Stimulated activated CD8-positive, alpha-beta memory T cell treated with anti-CD3 and anti-CD28 coated beads, Interleukin-15, amount 100 ng/mL, for 24 hours (primary cell): ENCODE measurements at places on chromosomes 16 and 17.

DNA sequence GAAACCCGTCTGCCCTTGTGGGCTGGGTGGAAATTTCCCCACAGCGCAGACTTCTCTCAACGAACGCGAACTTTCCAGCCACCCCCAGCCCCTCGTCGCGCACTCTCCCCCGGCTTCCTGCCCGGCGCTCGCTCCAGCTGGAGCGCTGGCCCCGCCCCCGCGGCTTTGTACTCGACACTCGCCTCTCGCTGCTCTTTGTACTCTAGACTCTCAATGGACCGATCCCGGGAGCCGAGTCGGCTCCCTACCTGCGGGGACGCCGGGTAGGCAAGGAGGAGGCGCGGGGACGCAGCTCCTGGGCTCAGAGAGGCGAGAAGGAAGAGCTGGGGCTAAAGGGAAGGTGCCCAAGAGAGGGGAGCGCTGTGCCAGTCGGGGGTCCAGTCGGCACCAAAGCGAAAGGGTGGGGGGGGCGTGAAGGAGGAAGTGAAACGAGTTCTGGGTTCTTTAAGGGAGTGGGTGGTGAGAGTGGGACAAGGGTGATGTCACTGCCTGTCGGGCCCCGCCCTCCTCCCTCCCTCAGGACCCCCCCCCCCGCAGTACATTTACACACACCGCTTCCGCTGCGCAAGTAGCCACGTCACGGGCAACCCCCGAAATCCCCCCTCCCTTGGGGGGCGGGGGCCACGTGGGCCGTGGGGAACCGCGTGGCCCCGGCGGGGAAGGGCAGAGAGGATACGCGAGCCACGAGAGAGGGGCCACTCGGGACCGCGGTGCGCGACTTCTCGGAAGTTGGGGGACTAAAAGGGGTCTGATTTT is 9.7 kb downstream of the KDM6B start:
- peak; percentile 76 for DNase-seq

DNA sequence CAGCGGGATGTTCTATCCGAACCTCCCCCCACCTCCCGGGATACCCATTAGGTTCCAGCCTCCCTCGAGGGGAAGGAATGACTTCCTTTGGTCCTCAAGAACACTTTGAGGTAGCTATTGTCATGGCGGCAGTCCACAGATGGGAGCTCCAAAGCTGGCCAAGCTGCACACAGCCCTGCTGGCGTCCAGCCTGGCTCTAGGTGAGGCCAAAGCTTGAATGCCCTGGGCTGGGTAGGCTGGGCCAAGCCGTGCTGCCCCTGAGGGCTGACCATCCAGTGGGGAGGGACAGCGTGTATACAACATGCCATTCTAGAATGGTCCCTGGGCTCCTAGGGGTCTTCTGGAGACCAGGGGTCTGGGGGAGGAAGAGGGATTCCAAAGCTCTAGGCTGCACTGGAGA is 43.5 kb downstream of the PEMT start:
- DNase-seq, result no peak

DNA sequence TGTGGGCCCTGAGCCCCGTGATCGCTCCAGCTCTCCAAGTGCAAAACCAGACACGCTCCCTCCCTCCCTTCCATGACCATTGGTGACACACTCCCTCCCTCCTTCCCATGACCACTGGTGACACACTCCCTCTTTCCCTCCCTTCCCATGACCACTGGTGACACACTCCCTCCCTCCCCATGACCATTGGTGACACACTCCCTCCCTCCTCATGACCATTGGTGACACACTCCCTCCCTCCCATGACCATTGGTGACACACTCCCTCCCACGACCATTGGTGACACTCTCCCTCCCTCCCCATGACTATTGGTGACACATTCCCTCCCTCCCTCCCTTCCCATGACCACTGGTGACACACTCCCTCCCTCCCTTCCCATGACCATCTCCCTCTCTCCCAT is 56.3 kb downstream of the LMF1 start:
- DNase-seq, result no peak

DNA sequence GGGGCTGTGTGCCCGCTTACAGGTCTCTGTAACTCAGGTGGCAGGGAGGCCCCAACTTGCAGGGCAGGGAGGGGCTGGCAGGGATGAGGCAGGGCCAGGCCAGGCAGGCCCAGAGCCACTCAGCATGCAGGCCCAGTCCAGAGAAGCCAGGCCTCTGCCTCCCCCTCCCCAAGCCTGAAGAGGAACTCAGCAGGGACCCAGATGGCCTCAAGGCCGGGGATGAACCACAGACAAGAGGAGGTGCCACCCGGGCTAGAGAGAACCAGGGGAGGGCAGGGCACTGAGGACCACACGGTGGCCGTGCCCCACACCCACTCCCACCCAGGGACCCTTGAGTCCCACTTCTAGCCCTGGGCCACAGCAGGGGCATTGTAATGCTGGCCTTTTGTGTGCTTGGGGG is 29.8 kb upstream of the EIF1 start:
- DNase-seq, result no peak

DNA sequence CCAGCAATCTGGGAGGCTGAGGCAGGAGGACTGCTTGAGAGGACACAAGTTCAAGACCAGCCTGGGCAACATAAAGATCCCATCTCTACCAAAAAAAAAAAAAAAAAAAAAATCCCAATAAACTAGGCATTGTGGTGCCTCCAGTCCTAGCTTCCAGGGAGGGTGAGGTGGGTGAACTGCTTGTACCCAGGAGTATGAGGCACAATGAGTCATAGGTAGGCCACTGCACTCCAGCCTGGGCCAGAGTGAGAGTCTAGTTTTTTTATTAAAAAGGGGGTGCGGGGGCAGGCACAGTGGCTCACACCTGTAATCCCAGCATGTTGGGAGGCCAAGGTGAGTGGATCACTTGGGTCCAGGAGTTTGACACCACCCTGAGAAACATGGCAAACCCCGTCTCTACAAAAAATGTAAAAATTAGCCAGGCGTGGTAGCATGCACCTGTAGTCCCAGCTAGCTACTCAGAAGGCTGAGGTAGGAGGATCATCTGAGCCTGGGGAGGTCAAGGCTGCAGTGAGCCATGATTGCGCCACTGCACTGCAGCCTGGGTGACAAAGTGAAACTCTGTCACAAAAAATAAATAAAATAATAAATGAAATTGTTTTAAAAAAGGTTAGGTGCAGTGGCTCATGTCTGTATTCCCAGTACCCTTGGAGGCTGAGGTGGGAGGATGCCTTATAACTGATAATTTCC is 7.8 kb upstream of the CHST6 start:
- no peak for DNase-seq

DNA sequence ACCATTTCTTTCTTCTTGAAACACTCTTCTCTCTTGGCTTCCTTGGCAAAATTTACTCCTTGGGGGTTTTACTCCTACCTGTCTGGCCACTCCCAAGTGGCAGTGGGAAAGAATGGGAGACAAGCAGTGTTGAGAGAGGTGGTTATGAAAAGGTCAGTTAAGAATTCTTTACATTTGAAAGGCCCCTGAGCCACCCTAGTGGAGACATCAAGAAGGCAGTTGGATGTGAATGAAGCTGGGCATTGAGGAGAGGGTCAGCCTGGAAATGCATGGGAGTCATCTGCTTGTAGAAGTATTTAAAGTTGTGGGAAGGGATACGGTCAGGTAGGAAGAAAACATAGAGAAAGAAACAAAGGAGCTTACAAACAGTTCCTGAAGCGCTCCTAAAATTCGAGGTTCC is 42.3 kb upstream of the CCNF start:
- no peak for DNase-seq

DNA sequence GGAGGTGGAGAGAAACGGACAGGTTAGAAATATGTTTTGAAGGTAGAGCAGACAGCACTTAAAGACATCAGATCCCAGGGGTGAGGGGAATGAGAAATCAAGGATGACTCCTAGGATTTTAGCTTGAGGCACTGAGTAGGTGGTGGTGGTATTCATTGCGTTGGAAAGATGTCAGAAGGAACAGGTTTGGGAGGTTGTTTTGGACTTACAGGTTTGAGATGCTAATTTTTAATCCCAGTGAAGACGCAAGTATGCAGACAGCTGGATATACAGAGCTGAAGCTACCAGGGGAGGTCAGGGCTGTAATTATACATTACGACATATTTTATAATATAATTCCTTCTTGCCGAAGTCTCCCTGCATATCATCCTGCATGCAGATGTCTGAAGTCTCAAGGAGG is 433.3 kb downstream of the XYLT1 start:
- DNase-seq, result no peak

- no peak for DNase-seq
Measured at GRCh38 chr17:40854175-40854814, 12.7 kb downstream of the KRT12 start.

DNA sequence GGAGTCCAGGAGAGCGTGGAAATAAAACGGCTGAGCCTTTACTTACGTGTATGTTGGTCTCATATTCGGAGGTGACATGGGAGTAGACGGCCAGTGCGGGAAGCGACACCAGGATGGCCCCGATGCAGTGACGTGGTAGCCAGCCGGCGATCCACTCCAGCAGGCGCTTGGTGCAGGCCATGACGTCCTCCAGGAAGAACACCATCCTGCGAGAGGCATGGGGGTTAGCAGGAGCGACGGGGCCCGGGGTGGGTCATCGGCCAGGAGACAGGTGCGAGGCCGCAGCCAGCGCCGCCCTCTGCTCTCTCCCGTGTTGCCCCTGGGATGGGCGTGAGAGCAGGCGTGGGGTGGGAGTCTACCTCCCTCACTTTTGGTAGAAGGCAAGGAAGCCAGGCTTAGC is 98.6 kb upstream of the CREBBP start:
- DNase-seq, result no peak

DNA sequence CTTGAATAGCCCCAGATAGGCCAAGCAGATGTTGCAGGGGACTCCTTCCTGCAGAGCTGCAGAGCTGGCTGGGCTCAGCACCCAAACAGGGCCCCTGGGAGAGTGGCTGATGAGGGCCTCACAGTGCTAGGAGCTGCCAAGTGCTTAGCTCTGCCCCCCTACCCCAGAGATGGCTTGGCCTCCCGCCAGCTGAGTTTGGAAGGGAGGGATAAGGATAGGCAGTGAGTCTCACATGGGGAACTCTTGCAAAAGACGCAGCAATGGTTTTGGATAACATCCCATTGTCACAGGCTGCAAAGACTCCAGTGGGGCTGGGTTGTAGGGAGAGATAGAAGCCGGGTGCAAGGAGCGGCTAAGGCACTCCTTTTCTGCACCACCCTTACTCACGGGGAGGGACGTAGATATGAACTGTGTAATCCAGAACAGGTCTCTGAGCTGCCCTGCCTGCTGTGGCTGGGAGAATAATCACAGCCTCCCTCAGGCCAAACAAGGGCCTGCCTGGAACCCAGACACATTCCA is 52.9 kb upstream of the MAF start:
- no peak for DNase-seq

- DNase-seq, result no peak
Measured at GRCh38 chr17:7080456-7081041, 498 bp upstream of the CLEC10A start.

DNA sequence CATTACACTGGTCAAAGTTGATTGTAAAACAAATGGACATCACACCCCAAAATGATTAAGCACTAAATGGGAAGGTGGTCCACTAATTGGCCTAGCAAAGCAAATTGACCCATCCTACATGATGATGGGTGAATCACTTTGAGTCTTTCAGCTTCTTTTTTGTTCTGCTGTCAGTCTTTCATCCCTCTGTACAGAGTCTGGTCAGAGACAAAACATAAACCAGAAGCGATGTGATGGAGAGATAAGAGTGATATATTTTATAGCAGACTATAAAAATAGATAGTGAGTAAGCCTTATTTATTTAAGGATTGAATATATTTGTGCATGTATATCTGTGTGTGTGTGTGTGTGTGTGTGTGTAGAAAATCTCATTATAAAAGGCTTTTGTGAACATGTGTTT is 618.4 kb upstream of the SOX9 start:
- DNase-seq, result no peak

DNA sequence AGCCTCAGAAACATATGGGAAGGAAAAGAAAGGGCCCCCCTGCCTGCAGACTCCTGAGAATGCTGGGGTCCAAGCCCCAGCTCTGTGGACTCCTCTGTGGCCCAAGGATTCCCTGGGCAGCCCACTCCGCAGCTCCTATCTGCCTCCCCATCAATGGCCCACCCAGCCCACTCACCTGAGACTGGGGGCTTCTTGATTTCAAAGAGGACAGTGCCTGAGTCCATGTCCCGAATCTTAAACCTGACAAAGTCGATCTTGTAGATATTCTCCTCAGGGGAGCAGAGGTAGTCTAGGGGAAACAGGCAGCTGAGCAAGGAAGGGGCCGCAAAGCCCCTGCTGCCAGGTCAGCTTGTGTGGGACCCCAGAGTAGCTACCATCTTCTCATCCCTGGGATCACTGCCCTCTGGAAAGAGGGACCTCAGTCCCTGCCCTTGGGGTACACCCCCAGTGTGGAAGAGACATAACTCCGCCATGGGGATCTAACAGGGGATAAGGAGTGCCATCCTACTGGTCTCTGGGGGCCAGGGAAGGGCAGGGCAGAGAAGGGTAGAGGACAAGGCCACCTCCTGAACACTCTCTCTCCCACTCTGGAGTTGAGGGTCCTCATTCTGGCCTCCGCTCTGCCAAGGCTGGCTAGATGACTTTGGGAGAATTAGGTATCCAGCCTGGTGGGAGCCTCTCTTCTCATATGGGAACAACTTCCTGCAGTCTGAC is 3.9 kb downstream of the UNC119 start:
- no peak for DNase-seq

- DNase-seq, result no peak
Measured at GRCh38 chr16:68596266-68596665, 48.8 kb upstream of the CDH3 start.

- no peak for DNase-seq
Measured at GRCh38 chr17:4811471-4811870, 4.5 kb downstream of the PLD2 start.

- no peak for DNase-seq
Measured at GRCh38 chr17:70107441-70107840, 32.4 kb downstream of the KCNJ16 start.

DNA sequence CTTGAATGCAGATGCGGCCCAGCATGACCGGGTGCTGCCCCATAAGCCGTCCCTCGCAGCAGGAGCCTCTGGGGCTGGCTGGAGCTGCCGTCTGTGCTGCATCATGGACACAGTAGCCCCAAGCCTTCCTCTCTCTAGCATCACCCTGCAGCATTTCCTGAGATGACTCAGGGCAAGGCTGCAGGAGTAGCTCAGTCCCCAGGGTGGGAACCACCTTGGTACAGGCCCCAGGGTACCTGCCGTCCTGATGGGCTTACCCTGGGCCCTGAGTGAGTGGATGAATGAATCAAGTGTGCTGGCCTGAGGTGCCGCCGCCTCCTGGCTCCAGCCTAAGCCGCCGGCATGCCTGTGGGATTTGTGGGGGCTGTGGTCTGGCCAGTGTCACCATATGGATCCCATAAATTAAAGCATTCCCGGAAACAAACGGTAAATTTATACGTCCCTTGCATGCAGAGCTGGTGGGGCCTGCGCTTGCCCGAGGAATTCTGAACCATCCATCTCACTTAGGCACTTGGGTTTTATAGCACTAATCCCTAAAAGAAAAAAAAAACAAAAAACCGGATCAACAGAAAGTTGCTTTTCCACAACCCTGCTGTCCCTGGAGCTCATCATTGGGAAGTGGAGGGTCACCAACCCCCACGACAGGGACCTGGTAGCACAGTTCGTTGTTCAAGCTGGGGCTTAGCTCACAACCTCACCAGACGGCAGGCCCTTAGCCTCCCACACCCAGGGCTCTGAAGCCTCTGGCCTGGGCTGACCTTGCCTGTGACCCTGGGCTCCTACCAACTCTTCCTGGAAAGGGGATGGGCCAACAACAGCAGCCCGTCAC is 242.6 kb upstream of the CIBAR2 start:
- no peak for DNase-seq

GRCh38 chr17:77811521-77811920 is 147.0 kb upstream of the TNRC6C start:
- no peak for DNase-seq
